ENCODE measurements at places on chromosomes 16 and 17.

GRCh38 chr17:83196973-83197880 lies 117.8 kb downstream of the METRNL start:
- DNase-seq = no peak

GRCh38 chr17:83152227-83152744 lies 72.9 kb downstream of the METRNL start:
- no peak for DNase-seq

DNA sequence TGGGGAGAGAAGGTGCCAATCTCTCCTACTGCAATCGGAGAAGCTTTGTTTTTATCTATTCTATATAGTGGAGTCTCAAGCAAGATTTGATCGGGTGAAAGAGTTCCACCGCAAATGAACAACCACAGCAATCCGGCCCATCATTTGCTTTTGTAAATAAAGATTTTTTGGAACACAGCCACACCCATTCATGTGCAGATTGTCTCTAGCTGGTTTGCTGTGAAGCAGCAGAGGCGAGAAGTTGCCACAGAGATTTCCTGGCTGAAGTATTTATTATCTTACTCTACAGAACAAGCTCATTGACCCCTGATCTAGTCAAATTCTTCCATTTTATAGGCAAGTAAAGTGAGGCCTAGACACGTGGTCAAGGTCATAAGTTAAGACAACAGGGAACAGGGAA lies 195.5 kb upstream of the TNRC6C start:
- DNase-seq = no peak

- DNase-seq = no peak
Observed at GRCh38 chr17:11980813-11981212, 16.5 kb downstream of the ZNF18 start.

DNA sequence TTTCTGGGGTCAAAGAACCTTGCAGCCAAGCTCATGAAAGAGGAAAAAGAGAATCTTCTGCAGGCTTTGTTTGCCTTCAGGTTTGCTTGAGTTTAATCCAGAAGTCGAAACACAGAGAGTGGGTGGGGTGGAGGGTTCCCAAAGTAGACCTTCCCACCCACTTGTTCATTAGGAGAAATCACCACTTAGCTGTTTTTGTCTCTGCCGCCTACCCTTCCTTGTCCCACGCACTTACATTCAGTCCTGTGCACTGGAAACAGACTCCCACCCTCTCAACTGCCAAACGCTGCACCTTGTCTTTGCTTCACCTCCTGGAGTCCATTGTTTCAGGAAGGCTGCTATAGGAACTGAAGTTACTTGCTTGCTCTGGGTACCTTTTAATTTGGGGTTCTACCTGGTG lies 38.6 kb upstream of the RBFOX1 start:
- no peak for DNase-seq

GRCh38 chr17:81427173-81428120 lies 32.2 kb downstream of the BAHCC1 start:
- no peak for DNase-seq

GRCh38 chr17:17385491-17385890 lies 82.3 kb downstream of the NT5M start:
- DNase-seq = no peak

GRCh38 chr16:26668026-26668425 lies 398.7 kb upstream of the C16orf82 start:
- DNase-seq = no peak

- no peak for DNase-seq
Observed at GRCh38 chr16:82136956-82137821, 32.8 kb downstream of the MPHOSPH6 start.
